NCI-H446 (cell line): ENCODE measurements at places on chromosomes 4 and X.

DNA sequence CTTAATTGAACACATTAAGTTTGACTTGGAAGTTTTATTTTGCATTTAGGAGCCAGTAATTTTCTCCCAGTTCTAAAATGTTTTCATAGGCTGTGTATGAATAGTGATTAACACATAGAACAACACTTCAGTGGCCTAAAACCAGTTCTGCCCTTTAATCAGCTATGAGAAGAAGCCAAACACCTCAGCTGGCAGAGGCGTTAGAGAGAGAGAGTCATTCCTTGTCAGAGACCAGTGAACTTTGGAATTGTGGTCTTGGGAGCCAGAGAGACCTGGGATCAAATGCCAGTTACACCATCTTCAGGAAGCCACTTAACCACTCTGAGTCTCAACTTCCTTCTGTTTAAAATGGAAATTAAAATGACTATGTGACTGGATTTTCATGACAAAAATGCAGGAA, 39.3 kb upstream of the PRPS2 start:
- DNase-seq: no peak

DNA sequence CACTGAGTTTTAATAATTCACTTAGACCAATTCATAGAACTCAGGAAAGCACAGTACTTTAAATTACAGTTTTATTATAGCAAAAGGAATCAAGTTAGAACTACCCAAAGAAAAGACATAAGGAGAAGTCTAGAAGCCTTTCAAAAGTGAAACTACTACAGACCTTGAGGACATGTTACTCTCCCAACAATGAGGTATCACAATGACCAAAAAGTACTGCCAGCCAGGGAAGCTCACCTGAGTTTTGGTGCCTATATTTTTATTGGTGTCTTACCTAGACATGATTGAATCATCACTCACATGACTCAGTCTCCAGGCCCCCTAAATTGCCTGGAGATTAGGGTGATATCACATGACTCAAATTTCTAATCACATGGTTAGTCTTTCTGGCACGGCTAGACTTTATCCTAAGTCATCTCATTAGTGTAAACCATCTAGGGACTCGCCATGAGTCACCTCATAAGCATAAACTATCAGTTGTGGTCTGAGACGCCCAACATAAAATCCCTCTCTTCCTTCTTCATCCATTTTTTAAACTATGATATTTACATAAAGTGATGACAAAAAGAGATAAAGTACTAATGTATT, 372.3 kb downstream of the TMA16 start:
- no peak for DNase-seq

DNA sequence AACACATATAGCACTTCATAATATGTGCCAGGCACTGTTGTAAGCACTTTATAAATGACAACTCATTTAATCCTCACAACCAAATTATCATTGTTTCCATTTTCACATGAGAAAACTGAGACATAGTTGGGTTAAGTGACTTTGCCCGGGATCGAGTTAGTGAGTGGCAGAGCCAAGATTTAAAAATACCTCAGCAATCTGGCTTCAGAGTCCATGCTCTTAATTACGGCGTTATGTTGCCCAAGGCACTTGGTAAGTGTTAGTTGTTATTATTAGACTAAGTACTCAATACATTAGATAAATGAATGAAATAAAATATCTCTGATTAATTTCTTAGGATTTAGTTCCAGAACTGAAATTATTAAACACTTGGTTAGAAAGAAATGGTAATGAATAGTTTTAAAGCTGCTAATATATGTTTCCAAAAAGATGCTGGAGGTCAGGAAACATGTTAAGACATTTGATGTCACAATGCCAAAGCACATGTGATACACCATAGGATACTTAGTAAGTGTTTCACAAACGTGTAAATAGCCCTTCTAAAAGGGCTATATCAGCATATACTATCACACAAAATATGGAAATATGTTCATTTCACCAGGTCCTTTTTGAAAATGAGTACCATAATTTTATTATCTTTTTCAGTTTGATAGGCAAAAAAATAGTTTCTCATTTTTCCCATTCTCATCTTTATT, 301.9 kb downstream of the GPAT3 start:
- no peak for DNase-seq

GRCh38 chr4:53693408-53693807, 102.1 kb upstream of the LNX1 start:
- no peak for DNase-seq

- DNase-seq: no peak
Measured at GRCh38 chr4:137754652-137755471, 222.6 kb upstream of the PCDH18 start.

DNA sequence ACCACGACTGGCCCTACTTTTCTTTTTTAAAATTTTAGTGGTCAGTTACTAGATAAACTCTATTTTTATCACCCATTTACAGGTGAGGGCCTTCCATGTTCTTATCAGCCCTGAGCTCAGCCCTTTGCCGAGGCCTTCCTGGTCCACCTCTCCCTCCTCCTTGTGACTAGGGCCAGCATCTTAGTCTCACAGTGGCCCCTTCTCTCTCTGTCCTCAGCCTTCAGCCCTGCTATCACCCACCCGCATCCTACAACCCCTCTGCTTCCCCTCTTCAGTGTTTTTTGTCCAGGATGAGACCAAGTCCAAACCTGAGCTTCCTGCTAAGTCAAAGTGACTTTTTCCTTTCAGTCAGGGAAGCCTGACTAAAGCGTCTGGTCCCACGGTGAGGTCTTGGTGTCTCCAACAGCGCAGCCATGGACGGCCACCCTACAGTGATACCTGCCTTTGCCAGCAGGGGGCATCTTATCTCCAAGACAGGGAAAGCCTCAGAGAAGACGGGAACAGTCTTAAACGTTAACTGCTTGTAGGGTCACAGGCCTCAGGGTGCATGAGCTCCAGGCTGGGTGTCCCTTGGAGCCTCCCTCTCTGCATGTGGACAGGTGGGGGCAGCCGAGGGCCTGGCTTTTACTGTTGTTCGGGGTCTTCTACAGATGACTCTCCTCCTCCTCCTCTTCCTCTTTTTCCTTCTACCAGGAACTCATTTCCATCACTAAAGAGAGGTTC, 11.7 kb upstream of the GAGE10 start:
- DNase-seq: peak; percentile 29

DNA sequence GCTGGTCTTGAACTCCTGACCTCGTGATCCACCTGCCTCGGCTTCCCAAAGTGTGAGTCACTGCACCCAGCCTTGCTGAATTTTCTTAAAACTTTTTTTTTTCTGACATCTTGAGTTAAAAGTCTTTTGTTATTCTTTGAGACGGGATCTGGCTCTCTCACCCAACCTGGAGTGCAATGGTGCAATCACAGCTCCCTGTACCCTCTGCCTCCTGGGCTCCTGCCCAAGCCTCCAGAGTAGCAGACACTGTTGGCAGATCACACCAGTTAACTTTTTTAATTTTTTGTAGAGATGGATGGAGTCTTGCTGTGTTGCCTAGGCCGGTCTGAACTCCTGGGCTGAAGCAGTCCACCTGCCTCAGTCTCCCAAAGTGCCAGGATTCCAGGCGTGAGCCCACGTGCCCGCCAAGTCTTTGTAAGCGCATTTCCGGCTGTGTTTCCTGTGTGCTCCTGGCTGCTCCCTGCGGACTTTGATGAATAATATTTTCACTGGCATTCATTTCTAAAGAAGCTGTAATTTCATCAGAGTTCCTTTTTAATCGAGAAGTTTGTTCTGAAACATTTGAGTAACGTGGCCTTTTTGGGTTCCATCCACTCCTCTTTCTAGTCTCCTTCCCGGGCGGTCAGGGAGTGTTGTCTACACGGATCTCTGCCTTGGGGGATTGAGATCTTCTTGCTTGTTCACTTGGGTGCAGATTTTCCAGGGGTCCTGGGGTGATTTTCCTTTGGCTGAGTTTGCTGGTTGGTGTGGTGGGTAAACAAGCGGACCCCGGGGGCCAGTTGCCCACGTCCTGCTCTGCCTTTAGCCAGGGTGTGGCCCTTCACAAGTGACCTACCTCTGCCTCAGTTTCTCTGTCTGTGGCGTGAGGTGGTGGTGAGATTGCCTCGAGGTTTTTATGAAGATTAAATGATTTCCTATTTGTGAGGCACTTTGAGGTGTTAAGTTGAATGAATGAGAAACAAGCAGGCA, 44.4 kb downstream of the PCGF3 start:
- DNase-seq: no peak

GRCh38 chr4:112895811-112896608, 153.4 kb upstream of the ANK2 start:
- DNase-seq: peak; percentile 12

DNA sequence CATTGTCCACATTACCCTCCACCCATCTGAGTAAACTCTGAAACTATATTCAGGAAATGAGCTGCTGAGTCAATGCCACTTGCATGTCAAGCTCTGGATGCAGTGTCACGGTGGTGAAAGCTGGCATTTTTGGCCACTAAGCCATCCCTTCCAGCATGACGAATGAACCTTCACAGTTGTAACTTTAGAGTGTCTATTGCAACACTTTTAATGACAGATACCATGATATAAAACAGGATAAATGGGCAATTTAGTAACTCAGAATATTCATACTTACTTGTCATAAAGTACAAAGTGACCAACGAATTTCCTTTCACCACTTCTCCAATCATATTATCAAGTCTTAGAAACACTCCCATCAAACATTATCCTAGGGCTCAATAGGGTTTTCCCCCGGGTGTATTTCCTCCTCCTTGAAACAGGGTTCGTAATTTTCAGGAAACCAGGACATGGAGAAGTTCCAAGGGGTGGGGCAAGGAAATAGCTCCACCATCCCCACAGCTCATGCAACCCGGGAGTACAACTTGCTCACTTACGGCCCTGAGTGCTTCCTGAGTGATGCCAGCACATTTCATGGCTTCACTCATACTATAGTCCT, 73.1 kb downstream of the MTHFD2L start:
- no peak for DNase-seq

DNA sequence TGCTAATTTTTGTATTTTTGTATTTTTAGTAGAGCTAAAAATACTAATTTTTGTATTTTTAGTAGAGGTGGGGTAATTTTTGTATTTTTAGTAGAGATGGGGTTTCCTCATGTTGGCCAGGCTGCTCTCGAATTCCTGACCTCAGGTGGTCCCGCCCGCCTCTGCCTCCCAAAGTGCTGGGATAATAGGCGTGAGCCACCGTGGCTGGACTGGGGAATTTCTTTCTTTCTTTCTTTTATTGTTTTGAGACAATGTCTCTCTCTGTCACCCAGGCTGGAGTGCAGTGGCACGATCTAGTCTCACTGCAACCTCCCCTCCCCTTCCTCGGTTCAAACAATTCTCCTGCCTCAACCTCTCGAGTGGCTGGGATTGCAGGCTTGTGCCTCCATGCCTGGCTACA, 83.0 kb downstream of the FAM193A start:
- DNase-seq: no peak

GRCh38 chrX:56308726-56309125, 76.6 kb downstream of the KLF8 start:
- DNase-seq: no peak

GRCh38 chr4:47074816-47075215, 43.4 kb downstream of the GABRB1 start:
- DNase-seq: no peak

GRCh38 chr4:88630756-88631155, 38.5 kb downstream of the HERC3 start:
- no peak for DNase-seq

GRCh38 chr4:77624213-77624612, 18.6 kb downstream of the CXCL13 start:
- DNase-seq: no peak

- DNase-seq: no peak
Measured at GRCh38 chrX:37905436-37906147, 58.2 kb upstream of the DYNLT3 start.

DNA sequence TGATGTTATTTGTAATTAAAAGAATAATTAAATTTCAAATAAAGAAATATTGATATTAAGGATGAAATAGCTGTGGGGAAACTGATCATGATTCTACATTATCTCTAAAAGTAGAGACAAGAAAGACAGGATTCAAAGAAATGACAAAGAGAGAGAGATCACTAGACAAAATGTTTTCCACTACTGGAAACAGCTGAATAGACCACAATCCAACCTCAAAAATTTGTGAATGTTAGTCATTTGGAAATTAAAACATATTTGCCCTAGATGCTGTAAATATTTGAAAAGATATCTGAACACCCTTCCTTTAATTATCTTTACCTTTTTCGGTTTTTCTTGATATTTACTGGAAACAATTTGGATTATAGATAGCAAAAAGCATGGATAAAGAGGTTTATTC, 414.9 kb downstream of the CENPC start:
- no peak for DNase-seq

GRCh38 chr4:56086073-56086541, 137.4 kb downstream of the CEP135 start:
- no peak for DNase-seq

DNA sequence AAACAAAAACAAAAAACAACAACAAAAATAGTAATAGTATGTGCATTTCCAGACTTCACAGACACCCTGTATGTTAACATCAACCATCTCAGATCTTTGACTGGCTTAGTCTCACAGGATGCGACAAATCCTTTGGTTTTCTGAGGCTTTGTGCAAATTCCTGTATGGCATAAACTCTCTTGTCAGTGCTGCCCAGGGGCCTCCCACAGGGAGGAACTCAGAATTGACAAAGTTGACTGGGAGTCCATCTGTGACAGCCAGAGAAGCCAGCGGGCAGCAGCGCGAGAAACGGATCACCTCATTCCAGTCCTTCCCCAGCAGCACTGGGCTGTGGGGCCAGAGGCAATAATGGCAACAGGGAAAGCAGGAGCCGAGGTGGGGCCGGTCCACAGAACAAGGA, 19.1 kb upstream of the DDX3X start:
- DNase-seq: no peak

DNA sequence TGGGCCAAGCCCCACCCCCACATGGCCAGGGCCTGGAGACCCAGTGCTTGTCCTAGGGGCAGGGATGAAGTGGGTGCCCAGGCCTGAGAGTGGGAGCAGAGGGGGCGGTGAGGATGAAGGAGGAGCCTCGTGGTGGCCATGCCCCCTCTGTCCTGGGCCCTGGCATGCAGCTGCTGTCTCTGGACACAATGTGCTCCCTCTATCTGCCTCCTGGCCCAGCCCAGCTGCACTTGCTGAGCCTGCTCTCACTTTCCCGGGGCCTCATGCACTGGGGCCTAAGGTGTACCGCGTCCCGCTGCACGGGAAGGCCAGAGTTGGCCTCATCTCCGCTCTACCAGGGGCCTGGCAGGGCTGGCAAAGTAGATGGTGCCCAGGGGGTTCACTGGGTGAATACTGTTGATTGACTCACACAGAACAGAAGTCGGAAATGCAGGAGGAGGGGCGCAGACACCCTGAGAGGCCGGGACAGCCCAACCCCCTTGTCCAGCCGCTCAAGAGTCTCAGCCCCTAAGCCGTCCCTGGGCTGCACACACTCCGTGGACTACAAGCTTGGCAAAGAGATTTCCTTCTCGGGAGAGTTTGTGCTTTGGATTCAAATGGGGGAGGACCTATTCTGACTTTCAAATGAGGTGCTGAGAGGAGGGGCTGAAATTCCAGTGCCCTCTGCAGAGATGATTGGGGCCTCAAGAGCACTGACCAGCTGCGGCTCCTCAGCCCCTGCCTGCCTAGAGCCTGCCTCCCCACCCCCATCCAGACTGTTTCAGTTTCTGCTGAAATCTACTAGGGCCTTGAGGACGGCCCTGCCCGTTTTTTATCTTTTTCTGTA, 112.4 kb downstream of the PSAPL1 start:
- no peak for DNase-seq

GRCh38 chr4:5066101-5066500, 14.8 kb downstream of the STK32B start:
- no peak for DNase-seq

- peak; percentile 71 for DNase-seq
Measured at GRCh38 chr4:92447255-92447905, 143.6 kb downstream of the GRID2 start.

- DNase-seq: no peak
Measured at GRCh38 chr4:61149278-61149677, 50.8 kb upstream of the ADGRL3 start.

GRCh38 chr4:48854982-48855381, 24.1 kb downstream of the OCIAD1 start:
- DNase-seq: no peak
